ENCODE measurements at places on chromosomes 3 and 15.

DNA sequence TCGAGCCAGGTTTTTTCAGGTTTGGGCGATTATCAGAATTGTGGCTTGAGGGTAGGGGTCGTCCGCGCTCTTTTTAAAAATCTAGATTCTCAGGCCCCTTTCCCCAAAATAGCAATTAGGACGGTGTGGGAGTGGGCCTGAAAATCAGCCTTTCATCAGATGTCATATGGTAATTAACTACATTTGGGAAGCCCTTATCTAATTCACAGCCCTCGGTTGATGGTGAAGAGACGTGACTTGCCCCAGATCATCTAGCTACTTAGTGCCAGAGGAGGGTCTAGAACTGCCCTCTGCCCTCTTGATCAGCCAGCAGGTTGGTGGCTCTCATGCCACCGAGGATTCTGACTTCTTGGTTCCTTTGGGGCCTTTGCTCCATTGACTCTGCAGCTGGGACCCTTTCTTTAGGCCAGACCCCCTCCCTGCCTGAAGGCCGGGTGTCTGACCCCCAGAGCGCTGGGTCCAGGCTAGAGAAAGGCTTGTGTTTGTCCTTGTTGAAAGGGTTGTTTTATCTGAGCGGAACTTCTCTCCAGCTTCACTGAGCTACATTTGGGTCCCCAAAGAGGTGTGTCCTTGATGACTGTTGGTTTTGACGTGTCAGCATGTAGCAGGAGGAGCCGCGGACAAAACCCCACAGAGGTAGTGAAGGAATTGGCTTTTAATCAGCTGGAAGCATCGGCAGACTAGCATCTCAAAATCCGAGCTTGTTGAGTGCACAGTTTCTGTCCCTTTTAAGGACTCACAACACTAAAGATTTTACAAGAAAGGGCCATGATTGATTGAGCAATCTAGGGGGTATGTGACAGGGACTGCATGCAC is 857 bp downstream of the AEN start:
- no peak for DNase-seq

DNA sequence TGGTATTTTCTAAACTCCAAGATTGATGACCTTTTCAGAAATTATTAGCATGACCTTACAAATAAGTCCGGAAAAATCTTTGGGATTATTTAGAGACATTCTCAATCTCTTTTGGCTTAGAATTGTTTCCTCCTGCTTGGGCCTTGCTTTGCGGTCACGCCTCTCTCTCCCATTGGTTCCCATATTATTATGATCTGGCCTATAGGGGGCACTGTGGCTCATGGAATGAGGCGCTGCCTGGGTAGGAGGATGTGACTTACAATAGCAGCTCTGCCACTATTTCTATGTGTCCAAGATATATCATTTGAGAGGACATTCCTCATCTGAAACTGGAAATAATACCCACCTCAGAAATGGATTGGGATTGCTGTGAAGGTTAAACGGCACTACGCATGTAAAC is 464.9 kb downstream of the MFSD1 start:
- no peak for DNase-seq

GRCh38 chr3:4758249-4758860 is 220.9 kb upstream of the BHLHE40 start:
- no peak for DNase-seq

- no peak for DNase-seq
These were observed 139.4 kb upstream of the SLC7A14 start for GRCh38 chr3:170725285-170725731.

DNA sequence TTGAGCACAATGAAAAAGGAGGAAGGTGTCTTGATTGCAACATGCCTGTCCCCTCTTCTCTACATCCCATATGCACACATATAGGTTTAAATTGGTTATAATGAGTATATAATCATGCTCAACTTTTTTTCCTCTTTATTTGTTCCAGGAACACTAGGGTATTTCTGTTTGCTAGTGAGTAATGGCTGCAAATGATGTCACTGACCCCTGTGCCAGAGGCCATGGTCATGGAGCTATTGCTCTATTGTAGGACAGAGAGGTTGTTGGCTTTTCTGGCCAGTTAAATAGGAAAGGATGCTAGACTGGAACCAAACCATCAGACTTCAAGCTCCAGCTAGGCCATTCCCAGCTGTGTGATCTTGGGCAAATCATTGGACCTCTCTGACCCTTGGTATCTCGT is 9.6 kb downstream of the ARHGEF3 start:
- no peak for DNase-seq

- DNase-seq: no peak
These were observed 57.9 kb upstream of the PPP2R3A start for GRCh38 chr3:135907422-135908165.

DNA sequence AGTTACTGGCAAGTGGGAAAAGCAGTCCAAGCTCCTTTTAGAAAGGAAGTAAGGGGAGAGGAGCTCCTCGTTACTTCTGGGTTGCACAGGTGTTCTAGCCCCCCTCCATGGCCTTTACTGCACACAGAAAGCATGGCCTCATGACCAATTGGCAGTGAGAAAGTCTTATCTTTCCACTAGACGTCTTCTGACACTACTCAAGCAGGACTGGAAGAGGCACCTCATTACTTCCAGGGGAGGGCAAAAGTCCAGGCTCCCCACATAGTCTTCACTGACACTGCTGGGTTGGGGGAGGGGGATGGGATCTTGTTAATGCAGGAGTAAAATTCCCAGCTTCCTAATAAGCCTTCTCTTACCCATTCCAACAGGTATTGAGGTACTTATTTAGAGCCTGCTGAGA is 27.6 kb upstream of the TM2D3 start:
- DNase-seq: no peak

GRCh38 chr3:13125092-13126015 is 52.1 kb upstream of the IQSEC1 start:
- no peak for DNase-seq

- DNase-seq: no peak
These were observed 1308.8 kb downstream of the ROBO2 start for GRCh38 chr3:78348664-78349063.

DNA sequence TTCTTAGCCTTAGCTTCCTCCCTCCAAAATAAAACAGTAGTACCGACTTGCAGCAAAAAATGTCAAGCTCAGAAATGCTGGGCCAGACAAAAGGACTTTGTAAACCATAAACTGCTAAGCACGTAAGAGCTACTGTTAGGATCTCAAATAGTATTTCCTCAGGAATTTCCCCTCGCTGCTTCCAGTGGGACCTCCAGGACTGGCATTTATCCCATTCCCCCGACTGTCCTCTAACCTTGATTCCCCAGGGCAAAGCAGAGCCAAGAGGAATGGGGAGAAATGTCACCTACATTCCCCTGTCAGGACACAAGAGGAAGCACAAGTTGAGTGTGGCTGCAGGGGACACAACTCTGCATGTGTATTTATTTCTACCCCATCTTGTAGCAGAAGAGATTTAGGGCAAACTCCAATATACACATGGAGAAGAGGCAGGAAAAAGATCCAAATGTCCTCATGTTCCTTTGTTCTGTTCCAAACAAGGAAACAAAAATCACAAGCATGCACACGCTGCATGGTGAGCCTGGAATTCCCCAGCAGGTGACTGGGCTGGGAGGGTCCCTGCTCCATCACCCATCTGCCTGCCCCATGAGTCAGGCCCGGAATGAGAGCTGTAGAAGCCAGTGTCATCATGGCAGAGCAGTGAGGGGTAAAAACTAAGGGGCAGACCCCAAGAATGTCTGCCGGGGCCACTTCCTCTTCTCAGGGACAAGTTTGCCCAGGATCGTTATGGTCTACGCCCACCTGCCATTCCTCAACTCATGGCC is 4.2 kb downstream of the STOML1 start:
- no peak for DNase-seq

GRCh38 chr3:47318916-47319315 is 36.2 kb downstream of the KLHL18 start:
- no peak for DNase-seq

DNA sequence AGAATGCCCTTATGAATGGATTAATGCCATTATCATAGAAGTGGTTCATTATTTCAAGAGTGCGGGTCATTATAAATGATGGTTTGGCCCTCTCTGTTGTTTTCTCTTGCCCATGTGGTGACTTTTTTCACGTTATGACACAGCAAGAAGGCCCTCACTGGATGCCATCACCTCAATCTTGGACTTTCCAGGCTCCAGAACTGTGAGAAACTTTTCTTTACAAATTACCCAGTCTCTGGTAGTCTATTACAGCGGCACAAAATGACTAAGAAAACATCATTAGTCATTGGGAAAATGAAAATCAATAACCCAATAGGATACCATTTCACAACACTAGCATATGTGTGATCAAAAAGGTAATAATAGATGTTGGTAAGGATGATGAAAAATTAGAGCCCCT is 119.0 kb upstream of the LPP start:
- no peak for DNase-seq

DNA sequence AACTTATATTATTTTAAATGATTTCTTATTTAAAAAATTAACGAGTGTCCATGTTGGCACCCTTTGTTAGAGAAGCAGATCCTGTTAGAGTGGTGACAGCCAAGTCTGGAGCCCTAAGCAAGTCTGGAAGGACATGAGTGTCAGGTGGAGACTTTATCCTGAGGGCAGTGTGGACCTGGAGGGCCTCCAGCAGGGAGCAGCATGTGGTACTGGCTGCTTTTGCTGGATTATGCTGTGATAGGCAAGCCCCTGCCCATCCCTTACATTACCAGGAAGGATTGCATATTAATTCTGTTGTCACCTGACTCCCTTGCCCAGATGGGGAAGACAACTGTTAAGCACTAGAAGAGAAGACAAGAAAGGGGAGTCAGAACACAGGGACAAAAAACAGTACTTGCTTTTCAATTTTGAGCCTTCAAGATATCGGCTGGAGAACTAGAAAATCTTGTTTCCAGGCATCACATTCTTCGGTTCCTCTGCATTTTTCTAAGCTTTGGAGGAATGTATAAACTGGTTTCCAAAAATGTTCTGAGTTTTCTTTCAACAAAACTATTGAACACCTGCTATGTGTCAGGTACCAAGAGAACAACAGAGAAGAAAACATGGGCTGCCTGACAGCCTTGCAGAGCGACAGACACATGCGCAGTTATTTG is 22.7 kb downstream of the ZNF860 start:
- no peak for DNase-seq

DNA sequence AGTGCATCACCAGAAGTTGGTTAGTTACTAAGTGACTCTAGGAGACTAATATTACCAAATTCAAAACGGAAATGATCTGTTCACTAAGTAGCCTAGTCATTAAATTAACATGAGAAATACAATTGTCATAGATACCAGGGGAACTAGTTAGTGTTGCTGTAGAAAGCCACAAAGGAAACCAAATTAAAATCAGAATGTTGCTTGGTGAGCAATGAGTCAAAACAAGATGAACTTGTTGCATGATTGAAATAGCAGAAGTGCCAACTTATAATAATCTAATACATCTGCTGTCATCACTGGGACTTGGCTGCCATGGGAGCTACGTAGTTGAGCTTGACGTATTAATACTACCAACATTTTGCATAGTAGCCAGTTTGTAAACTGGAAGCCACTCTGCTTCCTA is 458.1 kb downstream of the DIPK2A start:
- DNase-seq: no peak

GRCh38 chr3:41175365-41175764 is 23.9 kb upstream of the CTNNB1 start:
- DNase-seq: no peak

- DNase-seq: no peak
These were observed 27.8 kb downstream of the ACSBG1 start for GRCh38 chr15:78206326-78207109.

GRCh38 chr15:90000186-90001001 is 730 bp upstream of the ZNF710 start:
- no peak for DNase-seq

GRCh38 chr3:25478211-25478757 is 50.2 kb downstream of the RARB start:
- DNase-seq: no peak

DNA sequence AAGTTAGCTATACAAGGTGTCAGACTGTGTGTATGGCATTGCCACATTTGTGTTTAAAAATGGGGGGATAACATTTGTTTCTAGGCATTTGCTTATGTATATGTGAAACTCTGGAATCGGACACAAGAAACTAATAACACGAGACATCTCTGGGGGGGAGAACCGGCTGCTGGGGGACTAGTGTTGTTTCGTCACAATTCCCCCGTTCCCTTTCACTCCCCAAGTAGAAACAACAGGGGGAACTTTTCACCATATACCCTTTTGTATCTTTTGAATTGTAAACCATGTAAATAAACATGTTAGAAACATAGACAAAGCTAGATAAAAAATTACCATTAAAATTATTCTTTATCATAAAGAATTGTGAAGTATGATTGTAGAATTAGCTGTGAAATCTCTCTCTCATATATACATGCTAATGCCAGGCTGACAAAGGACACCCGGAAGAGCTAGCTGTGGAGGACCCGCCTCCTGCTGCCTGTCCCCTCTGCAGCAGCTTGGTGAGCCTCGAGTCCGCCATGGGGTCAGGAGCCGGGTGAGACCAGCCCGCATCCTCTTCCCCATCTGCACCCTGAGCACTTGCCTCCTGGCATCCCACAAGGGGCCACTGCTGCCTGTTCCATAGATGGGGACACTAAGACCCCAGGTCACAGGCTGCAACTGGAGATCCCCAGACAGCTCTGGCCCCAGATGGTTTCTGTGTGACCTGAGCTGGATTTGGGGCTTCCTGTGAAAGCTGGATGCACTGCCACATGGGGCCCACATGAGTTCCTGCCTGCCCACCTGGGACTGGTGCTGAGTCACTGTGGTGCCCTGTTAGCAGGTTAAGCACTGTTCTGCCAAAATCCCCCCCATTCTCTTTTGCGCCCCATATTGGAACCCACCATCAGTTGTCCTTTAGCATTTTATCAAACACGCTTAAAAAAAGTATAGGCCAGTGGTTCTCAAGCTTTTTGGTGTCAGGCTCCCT is 91.6 kb downstream of the IQSEC1 start:
- no peak for DNase-seq

DNA sequence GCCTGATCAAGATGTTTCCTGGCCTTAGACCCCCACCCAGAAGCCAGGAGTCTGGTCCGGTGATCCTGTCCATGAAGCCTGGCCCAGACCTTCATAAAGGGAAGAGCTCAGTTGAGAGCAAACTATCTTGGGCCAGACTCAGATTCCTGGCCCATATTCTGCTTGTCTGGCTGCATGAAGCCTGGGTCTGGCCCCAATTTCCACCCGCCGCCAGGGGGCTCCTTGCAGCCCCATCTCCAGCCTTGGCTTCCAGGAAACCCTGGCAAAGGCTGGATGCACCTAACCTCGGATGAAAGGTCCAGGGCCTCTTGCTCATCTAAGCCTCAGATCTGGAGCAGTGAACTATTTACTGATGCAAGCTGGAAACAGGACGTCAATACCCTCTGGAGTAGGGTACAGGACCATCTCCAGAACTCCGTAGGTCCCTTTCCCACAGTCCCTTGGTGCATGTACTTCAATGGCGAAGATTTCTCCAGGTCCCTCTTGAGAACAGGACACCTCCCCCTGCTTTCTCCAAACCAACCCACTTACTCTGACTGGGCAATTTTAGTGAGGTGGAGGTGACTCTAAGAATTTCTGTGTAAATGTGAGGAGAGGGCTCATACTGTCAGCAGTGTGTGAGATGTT is 5.6 kb downstream of the FOXL2 start:
- DNase-seq: no peak

DNA sequence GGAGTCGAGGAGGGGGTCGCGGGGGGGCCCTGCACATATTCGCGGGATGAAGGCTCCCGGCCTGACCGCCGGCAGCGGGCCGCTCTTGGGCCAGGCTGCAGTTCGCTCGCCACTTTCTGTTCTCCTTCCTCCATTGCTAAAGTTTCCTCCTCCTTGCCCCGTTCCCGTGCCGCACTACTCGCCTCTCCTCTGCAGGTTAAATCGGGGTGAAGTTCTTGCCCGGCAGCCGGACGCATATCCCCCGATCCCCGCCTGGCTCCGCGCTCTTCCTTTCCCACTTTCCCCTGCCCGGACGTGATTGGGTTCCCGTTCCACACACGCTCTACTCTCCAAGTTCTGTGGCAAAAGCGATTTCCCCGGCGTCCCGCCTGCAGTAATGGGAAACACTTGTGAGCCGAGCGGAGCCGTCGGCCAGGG is 556 bp downstream of the CRYBG3 start:
- no peak for DNase-seq
